ENCODE measurements at places on chromosomes 5 and 9.

DNA sequence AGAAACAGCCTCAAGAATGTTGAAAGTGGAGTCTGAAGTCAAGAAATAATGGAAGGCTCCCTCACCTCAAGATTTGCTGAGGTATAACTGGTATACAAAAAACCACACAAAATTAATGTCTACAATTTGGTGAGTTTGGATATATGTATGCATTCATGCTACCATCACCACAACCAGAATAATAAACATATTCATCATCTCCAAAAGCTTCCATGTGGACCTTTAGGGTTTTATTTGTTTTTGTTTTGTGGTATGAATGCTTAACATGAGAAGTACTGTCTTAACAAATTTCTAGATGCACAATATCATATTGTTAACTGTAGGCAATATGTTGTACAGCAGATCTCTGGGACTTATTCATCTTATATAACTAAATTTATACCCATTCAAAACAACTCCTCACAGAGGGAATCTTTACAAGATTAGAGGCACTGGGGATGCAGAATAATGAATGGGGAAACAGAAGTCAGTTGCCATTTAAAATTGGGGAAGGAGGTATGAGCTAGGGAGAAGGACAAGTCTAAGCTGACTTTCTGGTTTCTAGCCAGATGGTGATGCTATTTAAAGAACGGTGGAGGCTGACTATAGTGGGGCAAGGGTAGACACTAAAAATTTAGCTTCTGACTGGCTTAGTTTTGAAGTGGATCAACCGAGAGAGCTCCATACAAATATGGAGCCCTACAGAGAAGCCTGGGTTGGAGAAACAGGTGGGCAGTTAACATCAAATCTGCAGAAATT is 213.9 kb downstream of the BNC2 start:
- DNase-seq: no peak

DNA sequence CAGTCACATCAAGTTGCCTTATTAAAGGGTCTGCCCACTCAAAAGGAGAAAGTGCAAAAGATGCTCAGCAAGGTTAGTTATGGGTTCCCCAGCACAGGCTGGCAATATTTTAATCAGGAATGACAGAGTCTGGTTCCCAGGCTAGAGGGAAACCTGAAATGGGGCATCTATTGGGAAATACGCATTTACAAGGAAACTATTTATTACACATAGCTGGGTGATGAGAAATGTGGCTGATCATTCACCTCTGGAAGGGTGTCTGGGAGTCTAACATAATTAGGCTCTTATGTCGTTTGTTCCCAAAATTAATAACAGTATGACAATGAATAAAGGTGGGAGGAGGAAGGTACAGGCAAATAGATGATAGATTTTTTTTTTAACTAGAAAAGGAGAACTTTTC is 314.7 kb downstream of the ENC1 start:
- DNase-seq: no peak

DNA sequence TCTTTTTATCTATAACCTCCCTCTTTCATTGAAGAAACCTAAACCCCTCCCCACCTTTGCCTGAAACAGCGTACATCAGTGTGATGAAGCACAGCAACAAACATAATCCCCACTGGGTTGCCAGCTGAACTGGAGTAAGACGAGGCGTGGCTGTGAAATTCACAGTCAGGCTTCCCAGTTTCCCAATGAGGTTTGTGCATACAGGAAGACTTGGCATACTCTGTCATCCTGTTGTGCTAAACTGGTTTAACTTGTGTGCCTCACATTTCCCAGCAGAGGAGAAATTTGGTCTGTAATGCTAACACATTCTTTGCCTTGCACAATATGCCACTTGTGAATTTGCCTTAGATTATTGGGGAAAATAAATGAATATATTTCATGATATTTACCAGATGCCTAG is 121.5 kb downstream of the SV2C start:
- DNase-seq: no peak

DNA sequence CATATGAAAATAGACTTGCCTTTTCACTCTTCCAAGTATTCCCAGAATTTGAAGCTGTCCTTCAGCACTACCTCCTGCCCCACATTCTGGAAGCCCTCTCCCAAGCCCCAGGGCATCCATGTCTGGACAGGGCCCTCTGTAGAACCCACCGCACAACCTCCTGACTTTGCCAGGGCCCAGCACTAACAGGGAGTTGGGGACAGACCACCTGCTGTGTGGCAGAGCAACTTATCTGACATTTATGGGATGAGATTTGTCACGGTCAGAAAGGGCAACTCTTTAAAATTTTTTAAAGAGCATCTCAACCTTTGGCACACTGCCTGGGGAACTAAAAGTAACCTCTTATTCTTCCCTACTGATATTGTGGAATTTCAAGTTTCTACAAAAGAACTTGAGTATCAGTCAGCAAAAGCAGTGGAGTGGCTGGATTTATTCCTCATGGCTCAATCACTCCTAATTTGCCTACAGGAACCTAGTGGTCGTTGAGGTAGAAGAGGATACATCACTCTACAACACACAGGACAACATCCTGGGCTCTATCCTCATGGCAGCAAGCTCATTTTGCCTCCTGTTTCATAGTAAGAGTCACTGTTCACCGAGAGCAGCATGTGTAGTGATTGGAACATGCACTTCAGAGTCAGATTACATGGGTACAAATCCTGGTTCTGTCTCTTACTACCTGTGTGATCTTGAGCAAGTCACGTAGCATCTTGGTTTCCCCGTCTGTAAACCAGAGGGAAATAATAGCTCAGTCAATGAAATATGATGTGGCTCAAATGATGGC is 285.3 kb downstream of the ENC1 start:
- no peak for DNase-seq
